ENCODE measurements at places on chromosomes 12 and 14.

GRCh38 chr14:39265806-39266524 is 32.2 kb downstream of the MIA2 start:
- no peak for DNase-seq

- no peak for DNase-seq
Observed at GRCh38 chr12:121512561-121512960, 68.3 kb downstream of the KDM2B start.

- DNase-seq: no peak
Observed at GRCh38 chr14:32201816-32202490, at the start of gene RNU6-7. RNU6-7 (plus strand) TSS chr14:32202045.

DNA sequence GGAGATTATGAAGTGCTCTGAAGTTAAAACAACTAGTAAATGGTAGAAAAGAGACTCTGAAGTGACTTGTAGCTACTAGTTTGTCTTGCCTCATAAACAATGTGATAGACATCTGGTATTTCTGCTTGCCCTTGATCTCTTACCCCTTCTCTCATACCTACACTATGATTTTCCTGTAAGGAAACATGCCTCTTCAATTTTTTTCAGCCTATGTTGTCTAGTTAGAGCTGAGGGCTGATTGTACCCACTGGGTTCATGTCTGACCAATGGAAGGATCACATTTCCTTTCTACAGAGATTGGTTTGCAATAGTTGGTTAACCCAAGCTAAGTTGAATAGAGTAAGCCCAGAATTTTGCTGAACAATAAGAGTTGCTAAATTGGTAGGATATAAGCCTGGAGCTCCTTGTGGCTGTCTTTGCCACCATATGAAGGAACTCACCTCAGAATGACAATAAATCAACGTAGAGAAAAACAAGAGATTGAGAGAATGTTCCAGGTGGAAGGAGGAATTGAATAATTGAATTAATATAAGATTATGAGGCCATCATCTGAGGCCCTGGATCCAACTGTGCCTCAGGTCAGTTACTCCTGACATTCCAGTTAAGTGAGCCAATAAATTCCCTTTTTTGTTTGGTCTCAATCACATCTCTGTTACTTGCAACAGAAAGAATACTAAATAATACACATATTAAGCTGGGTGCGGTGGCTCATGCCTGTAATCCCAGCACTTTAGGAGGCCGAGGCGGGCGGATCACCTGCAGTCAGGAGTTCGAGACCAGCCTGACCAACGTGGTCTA is 346.4 kb downstream of the ZFP36L1 start:
- DNase-seq: no peak

GRCh38 chr12:26810330-26810729 is 22.7 kb downstream of the ITPR2 start:
- no peak for DNase-seq

DNA sequence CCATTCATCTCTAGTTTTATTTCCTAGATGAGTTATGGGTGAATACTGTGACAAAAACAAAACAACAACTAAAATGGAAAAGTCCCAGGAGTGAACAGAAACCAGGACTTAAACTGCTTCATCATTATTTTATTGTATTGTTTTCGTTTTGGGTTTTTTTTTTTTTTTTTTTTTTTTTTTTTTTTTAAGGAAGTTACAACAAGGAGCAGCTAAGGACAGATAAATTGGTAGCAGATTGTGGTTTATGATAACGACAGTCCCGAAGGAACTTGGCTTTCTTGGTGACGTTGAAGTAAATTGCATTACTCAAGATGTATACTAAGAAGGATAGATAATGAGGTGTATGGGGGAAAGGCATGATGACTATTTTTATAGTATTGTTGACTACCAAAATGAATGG is 866.3 kb downstream of the NRXN3 start:
- no peak for DNase-seq

DNA sequence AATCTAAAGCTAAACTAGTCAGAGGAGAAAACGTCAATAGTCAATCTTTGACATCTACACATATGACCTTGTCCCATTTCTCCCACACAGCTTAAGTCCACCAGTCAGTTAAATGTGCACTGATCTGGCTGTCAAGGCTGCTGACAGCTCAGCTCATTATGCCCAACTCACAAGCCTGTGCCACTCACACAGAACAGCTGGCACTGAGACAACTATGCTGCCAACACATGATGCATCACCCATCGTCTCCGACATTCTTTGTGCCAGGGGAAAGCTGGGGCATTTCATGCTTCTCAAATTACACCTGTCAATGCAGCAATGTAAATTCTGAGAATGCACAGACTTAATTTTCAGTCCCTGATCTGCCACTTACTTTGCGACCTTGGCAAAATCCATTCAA is 25.3 kb downstream of the GNS start:
- DNase-seq: no peak

DNA sequence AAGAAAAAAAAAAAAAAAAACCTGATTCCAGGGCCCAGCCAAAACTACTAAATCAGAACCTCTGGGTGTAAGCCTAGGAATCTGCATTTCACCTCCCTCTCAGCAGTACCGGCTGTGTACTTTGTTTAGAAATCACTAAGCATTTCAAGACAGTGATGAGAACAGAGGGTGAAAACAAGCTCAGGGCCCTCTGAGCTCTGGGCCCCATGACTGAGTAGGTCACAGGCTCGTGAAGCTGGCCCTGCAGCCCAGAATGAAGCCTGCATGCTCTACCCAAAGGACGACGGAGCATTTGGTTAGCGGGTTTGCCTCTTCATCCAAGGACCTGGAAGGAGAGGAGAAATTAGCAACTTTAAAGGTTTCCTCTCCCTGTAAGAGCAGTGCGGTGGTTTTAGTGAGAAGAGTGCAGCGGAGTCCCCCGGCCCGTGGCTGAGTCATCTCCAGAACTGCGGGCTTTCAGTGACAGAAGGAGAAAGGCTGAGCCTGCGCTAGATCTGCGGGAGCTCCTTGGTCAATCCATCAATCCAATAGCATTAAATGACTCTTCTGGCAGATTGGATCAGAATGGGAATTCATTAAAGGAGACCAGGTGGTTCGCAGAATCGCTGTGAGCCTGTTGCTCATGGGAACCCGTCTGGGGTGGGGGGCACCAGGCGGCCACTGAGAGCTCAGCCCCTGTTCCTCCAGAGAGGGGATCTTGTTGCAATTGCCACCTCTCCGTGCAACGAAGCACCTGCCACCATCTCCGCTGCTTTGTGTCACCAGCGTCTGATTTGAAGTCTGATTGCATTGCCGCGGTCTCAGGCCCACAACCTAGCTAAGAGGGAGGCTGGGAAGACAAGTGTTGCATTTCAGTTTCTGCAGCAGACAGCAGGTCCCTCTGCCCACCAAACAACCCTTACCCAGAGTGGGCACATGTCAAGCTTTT is 7.3 kb downstream of the IL31 start:
- peak; percentile 25 for DNase-seq

DNA sequence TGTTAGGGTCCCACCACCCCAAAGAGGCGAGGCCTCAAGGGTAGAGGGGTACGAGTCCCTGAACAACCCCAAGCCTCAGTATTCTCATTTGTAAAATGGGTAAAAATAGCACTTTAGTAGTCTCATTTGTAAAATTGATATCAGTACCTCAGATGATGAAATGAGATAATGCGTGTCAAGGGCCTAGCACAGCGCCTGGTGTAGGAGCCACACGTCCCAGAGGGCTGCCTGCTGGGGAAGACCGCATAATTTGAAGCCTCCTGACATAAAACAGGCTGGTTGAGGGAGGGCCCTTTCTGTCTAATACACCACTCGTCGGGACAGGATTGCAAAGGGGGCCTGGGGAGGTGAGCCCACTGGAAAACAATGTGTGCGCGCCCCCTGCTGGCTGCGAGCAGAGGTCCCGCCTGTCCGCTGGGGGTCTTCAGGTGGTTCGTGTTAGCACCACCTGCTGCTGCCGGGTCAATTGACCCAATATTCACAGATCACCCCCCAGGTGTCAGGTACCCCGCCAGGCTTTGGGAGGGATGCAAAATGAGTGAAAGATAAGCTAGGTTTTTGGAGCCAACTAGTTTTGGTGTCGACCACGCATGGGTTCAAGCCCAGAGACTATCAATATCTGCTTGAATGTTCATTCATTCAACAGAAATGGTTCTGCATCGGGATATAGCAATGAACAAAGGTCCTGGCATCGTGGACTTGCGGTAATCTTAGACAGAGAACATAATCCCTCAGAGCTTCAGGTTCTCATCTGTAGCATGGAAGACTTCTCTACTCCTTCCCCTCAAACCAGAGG is 24.7 kb upstream of the IRF2BPL start:
- DNase-seq: peak; percentile 62

DNA sequence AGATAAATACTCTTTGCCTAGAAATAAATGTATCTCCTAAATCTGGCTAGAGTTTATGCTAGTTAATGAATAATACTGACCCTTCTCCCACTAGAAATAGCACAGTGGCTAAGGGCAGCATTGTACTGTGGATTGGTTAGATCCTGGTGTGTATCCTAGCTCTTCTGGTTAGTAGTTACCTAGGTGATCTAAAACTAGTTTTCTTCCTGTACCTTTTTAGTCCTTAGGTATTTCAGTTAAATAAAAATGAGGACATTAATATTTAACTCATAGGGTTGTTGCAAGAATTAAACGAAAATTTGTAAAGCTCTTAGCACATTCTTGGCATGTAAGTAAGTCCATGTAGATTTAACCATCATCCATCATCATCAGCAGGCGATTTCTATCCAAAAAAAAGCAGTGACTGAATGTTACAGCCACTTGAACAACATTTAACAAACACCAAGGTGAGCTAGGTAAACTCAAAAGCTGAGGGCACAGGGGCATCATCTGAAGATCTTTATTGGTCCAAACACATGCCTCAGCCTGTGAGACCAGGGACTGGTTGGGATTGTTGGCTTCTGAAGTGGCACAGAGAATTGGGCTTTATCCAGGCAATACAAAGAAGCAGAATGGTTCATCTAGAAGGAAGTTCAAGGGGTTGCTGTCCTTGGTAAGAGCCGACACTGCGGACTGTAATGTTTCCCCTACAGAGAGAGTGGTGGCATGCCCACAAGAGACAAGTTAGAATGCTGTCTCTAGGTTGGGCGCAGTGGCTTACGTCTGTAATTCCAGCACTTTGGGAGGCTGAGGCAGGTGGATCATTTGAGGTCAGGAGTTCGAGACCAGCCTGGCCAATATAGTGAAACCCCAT is 100.8 kb downstream of the GAS2L3 start:
- DNase-seq: no peak

GRCh38 chr12:62319058-62319457 is 58.9 kb downstream of the USP15 start:
- no peak for DNase-seq

GRCh38 chr14:31484754-31485153 is 3.1 kb downstream of the GPR33 start:
- DNase-seq: no peak

DNA sequence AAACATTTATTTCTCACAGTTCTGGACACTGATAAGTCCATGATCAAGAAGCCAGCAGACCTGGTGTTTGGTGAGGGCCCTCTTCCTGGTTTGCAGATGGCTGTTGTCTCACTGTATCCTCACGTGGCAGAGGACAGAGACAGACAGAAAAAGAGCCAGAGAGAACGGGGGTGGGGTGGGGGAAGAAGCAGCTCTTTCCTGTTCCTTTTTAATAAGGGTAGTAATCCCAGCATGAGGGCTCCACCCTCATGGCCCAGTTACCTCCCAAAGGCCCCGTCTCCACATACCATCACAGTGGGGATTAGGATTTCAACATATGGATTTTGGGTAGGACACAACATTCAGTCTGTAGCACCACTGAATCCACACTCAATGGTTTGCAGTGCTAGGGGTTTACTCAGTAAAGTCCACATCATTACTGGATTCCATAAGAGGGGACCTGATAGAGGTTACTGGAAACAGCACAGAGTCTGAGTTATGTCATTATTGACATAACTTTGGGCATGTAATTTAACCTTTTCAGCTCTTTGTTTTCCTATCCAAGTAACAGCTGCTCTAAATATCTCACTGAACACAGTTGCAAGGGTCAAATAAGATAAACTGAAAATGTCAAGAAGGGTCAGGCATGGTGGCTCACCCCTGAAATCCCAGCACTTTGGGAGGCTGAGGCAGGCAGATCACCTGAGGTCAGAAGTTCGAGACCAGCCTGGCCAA is 53.2 kb downstream of the RPAP3 start:
- DNase-seq: no peak
